Stimulated activated CD4-positive, alpha-beta T cell treated with anti-CD3 and anti-CD28 coated beads, TNF-alpha, amount 100 ng/mL, for 1 hour (primary cell): ENCODE measurements at places on chromosomes 7 and 10.

GRCh38 chr7:28245123-28245878, 64.7 kb upstream of the JAZF1 start:
- DNase-seq = no peak

GRCh38 chr7:151572136-151572535, 52.4 kb upstream of the RHEB start:
- DNase-seq = no peak

GRCh38 chr7:82183634-82184033, 259.9 kb downstream of the CACNA2D1 start:
- DNase-seq = no peak

DNA sequence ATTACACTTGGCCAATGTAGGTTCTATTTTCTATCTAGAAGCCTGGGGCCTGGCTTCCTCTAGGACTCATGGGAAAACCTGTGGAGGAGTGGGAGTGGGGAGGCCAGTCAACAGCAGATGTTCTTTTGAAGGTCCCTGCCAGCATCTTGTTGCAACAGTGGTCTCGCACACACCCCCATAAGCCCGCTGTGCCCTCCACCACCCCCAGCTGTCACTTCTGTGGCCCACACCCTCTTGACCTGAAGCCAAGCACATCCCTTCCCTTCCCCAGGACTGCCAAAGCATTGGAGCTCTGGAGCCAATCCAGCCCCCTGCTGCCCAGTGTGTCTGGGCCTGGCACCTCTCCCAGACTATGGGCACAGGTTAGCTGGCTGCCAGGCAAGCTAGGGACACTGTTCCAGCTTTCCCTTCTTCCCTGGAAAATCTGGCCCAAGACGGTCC, 1.9 kb upstream of the STX1A start:
- DNase-seq = no peak

GRCh38 chr10:45377858-45378257, 3.8 kb downstream of the ALOX5 start:
- DNase-seq = no peak

DNA sequence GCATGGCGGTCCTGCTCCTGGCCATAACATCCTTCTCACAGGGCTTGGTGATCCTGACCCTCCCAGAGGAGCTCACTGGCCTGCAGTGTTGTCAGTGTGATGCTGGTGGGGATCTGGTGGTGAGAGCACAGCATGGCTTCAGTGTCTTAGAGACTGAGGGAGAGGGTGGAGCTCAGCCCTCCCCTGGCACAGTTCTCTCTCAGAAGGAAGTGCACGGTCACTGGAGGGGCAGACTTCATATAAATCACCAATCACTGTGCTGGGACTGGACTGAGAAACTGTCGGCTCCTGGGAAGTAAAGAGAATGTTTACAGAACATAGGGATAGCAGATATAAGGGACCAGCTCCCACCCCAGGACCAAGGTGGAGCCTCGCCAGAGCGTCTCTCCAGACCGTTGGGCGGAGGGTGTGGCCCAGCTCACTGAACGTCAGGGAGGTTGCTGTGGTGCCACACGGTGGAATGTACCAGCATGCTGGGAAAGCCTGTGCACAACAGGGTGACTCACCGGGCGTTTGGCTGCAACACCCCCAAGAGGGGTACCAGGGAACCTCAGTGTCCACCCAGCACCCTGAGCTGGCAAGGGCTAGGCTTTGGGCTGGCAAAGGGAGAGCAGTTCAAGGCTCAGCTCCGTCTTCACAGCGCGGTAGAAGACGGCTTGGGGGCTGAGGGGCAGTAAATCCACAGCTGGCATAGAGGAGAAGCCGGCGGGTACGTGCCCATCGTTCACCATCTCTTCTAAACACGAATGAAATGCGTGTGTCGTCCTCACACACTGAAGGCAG, 8.8 kb upstream of the GET4 start:
- DNase-seq = no peak

GRCh38 chr7:30524545-30524944, 19.9 kb upstream of the GGCT start:
- DNase-seq = no peak

DNA sequence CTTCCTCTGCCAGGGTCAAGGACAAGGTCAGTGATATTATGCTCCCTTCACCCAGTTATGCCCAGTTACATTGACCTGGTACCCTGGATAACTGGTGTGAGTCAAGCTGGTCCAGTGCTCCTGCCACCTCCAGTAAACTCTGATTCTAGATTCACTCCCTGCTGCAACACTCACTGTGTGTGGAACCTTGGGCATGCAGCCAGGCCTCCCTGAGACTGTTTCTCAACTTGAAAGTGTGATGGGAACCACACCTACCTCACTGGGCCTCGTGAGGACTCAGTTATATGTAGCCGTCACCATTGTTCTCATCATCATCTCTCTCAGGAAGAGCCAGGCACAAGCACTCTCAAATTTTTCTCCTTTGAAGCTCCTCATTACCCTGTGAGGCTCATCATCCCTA, 935 bp upstream of the ZNF736 start:
- no peak for DNase-seq

DNA sequence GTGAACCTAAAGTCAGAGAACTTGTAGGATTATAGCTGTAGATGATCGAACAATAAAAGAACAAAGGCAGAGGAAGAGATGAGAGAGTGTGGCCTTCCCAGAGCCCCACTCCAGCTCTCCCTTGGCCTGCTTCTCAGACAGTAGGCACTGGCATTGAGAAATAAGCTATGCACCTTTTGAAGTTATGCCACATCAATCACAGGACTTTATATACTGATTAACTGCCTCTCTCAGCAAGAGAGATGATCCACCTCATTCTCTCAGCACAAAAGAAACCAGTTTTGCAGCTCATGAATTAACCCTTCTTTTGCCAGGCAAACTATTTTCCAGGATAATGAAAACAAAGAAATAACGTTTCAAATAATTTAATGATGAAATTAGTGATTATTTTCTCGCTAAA, 22.0 kb upstream of the CTTNBP2 start:
- DNase-seq = no peak

- DNase-seq = no peak
Observed at GRCh38 chr7:45893374-45893995, 5.2 kb downstream of the IGFBP1 start.

DNA sequence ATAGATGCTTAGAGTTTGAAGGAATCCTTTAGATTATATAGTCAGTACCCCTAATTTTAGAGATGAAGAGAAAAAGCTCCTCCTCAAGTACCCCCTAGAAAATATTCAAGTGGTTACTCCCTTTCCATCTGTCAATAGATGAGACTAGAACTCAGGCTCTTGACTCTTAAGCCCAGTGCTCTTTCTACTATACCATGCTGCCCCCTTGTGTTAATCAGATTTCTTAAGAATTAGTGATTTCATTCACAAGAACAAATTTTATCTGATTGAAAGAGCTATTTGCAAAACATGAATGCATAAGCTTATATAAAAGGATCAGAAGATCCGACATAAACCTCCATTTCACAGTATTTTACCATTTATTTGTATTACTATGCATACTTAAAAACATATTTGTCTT, 179.3 kb downstream of the TFEC start:
- DNase-seq = no peak

DNA sequence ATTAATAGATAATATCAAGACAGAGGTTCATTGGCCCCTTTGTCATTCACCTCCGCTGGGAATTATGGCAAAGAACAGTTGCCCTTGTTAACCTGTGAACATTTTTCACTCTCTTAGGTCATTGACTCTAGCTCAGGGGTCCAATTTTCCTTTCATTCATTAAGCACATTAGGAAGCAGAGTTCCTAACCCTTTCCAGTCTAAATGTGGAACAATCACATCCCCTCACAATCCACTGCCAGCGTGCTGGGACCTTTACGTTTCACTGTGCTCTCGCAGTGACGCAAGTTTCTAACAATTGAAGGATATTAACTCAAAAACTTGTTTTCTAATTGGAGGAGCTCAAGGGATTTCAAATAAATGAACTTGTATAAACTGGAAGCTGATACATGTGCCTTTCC, 79.3 kb upstream of the MEOX2 start:
- no peak for DNase-seq

DNA sequence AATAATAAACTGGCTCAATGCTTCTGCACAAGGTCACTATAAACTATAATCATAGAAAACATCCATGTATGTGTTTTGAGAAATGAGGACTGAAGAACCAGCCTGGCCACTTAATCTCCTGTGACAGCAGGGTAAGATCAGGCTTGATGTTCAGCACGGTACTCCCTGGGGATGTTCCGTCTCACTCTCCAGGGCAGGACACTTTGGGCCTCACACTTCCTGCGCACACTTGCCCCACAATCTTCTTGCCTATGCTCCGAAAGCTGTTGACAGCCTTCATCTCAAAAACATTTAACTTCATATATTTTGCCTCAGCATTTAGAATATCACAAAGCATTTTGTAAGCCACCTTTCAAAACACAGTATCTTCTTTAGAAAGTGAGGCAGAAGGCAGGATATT, 92.7 kb downstream of the PARD3 start:
- DNase-seq = no peak

GRCh38 chr7:151690606-151691005, 170.9 kb upstream of the RHEB start:
- DNase-seq = no peak

DNA sequence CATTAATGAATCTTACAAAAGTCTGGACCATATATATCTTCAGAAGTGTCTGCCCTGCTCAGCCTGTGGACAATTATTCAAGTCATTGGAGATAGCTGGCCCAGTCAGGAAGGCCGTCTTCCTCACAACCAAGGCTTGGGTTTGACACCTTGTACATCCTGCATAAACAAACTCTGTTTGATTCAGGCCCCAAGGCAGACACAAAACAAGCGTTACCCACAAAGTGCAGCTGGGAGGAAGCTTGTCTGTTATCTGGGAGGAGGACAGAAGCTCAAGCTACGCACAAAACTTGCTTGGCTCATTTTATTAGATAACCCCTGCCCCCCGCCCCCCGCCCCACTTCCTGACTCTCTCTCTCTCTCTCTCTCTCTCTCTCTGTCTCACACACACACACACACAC, 166.9 kb upstream of the WDR11 start:
- no peak for DNase-seq

- no peak for DNase-seq
Observed at GRCh38 chr7:80823057-80823456, 95.8 kb downstream of the SEMA3C start.

DNA sequence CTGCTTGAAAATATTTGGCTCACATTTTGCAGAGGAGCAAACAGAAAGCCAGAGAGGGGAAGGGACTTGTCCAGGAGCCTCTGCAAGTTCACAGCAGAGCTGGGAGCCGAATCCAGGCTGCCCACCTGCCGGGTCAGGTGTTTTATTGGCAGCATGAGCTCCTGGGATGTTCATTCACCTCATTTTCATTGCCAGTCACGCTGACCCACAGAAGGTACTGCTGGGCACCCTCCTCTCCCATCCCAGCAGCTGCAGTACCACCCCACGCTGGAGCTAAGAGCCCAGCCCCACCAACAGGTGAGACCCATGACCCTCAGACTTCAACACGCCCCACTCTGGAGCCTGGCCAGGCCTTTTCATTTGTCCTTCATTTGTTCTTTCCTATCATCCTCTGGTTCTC, 102.7 kb downstream of the GRID1 start:
- no peak for DNase-seq

DNA sequence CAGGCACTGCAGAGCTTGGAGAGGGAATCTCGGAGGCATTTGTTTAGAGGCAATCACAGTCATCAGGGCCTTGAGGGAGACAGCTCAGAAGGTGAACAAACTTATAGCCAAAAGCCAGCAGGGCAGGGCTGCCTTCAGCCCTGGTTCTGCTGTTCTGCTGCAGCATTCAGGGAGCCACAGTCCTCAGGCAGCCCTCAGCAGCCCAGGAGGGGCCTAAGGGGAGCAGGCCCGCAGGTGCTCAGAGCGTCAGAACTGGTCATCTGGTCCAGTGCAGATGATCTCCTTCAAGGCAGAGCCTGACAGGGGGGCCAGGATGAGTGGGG, 84.7 kb downstream of the ARHGAP22 start:
- DNase-seq = no peak

DNA sequence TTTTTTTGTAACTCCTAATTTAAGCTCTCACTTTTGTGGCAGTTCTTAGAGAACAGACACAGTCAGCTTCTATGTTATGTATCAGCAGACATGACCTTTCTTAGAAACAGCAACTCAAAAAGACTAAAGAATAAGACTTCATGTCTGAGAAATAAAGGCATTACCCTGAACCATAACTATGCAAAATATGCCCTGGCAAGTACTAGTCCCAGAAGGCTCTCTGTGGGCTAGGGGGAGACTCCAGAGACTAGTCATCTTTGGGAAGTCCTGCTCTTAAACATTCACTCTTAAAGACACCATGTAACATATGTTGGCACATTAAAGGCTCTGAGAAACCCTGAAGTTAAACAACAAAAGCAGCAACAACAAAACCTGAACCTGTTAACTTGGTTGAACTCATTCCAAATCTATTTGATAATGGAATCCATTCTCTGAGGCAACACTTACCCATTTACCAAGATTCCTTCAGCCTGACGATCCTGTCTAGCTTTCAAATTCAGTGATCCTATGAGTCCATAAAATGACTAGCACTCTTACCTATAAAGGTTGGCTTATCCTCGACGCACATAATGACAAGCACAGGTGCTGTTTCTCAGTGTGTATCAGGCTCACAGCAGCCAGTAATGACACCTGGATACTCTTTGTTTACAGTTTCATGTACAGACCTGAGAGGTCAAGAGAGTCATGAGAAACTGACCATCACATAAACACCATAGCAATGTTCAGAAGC, 62.3 kb downstream of the OSBPL3 start:
- no peak for DNase-seq

DNA sequence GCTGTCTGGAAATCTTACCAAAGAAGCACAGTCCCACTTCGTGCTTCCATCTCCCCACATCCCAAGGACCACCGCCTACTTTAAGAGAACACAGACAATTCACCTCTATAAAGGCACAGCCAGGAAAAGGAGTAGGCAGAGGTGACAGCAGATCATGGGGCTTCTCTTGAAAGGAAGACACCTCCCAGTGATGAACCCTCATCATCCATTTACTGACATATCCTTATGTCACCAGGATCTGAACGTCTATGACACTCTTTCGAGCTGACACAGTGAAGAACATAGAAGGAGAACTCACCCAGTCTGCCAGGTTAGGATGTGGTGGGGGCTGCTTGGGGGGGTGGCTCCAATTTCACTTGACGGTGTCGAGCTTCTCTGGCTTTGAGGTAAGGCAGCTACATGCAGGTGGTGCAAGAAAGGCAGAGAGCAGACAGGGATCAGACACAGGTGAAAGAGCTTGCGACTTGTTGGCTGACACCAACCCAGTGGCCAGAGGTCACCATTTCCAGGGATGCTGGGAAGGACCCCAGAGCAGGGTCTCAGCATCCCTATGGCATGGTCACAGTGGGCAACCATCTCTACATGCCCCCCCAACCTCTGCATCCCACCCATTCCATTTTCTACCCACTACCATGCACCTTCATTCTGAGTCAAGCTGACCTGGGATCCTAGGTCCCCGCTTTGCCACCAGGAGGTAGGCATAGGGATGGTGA, 67.5 kb downstream of the PRPF18 start:
- no peak for DNase-seq

- DNase-seq = no peak
Observed at GRCh38 chr7:40760987-40761386, 626.2 kb downstream of the SUGCT start.
